ENCODE measurements at places on chromosomes 11 and 22. TPM values are rescaled to one million over a fixed set of nuclear protein-coding genes. Genes with fewer than 3 reads are reported as not detected.

FBLN1 gene
- not detected for total RNA-seq

NUMA1 gene
- 163 TPM for total RNA-seq

GRCh38 chr22:31106001-31106571 is 1.3 kb downstream of the SELENOM start:
- no peak for DNase-seq

- DNase-seq = no peak
Measured at GRCh38 chr22:42929838-42930155, 72.7 kb upstream of the ARFGAP3 start.

- no peak for DNase-seq
Measured at GRCh38 chr11:40269865-40270264, 1189.6 kb downstream of the LRRC4C start.

DNA sequence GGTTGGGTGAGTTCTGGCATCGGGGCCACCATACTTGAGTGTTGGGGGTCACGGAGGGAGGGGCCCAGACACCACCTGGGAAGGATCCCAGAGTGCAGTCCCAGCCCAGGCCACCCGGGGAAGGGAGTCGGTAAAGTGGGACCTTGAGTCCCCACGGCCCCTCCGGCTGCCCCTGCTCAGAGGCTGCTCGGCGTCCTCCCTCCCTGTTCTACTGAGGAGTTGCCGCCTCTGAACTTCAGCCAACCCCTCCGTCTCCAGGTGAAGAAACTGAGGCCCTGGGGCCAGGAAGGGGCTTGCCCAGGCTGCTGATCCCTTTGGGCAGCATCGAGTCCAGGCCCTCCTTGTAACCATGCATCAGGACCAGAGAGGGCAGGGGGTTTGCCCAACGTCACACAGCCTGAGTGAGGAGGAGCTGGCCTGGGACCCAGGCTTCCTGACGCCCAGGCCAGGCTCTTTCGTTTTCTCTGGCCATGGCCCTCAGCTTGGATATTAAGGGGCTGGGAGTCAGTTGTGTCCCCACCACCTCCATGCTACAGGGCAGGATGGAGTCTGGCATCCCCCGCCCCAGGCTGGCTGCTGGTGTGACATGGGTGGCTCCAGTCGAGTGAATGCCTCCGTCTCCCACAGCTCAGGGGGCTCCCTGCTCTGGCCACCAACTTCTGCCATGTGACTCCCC is 1.3 kb downstream of the PARVG start:
- DNase-seq = no peak

- DNase-seq = no peak
Measured at GRCh38 chr11:103808252-103808651, 228.2 kb upstream of the DDI1 start.

DNA sequence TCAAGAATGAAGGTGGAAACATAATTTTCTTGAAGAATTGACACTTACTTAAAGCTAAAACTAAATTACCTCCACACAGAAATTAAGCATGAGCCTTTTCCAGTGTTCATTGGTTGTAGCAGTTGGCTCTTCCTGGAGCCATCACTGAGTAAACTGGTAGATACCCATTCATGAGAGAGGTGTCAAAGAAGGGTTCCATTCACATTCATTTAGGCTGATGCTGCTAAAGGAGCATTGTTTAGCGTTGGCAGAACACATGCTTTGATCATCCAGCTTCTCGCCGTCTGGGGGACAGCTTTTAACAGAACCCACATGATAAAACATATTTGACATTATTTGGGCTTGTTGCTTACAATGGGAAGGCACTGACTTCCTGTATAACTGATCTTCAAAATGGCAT is 71.6 kb downstream of the TNRC6B start:
- DNase-seq = no peak

DNA sequence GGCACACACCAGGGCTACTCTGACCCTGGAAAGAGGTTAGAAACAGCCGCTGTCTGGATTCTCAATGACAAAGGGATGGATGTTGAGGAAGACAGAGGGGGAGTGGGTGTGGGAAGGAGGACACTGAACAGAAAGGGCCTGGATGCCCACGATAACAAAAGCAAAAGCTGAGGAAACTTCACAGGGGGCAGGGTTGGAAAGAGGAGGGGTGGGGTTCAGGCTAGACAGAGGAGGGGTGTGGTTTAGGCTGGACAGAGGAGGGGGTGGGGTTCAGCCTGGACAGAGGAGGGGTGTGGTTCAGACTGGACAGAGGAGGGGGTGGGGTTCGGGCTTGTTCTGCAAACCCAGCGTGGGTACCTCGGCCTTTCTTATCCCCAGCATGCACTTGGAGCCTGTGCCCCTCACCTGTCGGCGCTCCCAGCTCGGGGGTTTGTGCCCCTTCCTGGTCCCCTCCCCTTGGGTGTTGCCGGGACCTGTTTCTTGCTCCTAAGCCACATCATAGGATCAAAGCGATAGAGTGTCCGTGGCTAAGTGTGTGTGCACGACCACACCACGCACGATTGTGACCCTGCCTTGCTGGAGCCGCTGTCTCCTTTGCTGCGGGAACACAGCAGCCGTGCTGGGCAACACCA is 75.6 kb downstream of the BRD1 start:
- no peak for DNase-seq
